Activated T-cell treated with anti-CD3 and anti-CD28 coated beads, Interleukin-2, amount 50 U/mL, for 72 hours (primary cell): ENCODE measurements at places on chromosomes 12 and 14.

- DNase-seq: no peak
Observed at GRCh38 chr12:2082321-2082720, 29.5 kb downstream of the CACNA1C start.

GRCh38 chr14:36617824-36618223 lies 35.4 kb upstream of the NKX2-8 start:
- DNase-seq: no peak

DNA sequence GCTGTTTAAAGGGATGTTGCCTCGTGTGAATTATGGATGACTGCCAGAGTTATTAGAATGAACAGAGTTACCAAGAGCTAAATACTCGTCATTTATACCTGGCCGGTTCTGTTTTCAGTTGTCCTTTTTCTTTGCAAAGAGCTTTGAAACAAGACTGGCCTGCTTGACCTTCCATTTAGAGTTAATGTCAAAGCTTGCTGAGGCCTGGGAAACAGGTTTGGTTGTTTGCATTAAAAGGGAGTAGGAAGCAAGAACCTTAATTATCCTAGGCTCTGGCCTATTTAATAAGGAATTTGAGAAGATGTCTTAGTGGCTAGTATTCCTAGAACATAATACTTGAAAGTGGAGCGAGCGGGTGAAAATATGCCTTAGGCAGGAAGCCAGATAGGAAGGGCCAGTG lies 233.3 kb downstream of the CACNA1C start:
- no peak for DNase-seq

DNA sequence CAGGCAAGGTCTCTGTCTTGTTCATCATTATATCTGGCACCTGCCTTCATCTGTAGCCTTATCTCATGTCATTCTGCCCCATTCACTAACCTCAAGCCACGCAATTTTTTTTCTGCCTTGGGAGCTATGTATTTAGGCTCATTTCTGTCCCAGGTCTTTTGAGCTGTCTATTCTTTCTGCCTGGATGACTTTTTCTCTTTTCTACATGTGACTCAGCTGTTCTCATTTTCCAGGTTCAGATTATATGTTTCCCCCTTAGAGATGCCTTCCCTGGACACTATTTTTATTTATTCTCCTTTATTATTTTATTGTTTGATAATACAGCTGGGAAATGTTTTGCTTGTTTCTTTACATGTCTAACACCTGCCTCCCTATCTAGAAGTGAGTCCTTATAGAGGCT lies 737.4 kb upstream of the TBX3 start:
- DNase-seq: no peak

DNA sequence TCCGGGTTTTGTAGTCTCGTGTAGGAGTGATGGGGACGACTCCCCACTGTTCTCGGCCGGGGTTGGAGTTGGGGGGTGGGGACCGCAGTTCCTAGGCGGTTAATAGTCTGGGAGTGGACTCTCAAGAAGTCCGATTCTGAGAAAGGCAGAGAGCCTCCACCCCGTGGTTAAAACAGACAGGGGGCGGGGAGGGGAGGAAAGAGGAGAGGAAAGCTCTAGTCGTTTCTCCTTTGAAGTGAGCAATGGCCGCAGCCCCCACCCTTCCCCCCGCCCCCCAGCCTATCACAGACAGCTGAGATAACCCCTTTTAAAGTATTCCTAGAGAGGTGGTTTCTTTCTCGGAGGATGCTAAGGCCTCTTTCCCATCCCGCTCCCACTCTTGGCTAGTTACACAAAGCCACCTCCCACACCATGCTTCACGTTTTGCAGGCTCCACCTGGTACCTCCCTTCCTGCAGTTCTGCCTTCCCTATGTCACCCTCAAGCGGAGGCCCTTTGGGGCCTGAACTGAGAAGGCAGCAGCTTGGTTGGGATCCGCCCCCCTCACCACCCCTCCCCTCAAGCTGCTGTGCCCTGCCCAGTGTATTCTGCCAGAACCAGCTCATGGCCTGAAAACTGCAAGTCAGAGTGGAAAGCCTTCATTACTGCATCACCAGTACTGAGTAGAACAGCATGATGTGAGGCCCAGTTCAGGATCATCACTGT lies 853 bp downstream of the USP5 start:
- peak; percentile 78 for DNase-seq

DNA sequence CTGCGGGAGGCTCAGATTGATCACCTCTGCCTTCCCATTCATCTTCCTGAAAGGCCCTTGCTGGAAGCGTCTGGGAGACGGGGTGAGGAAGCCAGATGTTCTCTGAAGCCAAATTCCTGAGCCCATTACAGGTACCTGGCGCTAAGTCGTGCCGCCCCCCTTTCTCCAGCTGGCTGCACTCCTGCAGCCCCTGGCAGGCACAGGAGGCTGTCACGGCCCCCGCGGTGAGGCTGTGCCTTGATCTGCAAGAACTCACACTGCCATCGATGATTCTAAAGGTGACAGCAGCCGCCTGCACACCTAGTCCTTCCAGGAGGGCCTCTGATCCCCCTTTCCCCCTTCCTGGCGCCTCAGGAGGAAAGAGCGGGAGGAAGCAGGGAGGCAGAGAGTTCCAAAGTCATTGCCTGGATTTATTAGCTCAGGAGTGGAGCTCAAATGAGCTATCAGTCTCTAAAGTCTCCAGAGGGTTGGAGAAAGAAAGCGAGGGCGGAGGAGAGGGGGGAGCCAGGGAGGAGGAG lies 106.9 kb downstream of the RFLNA start:
- DNase-seq: no peak

DNA sequence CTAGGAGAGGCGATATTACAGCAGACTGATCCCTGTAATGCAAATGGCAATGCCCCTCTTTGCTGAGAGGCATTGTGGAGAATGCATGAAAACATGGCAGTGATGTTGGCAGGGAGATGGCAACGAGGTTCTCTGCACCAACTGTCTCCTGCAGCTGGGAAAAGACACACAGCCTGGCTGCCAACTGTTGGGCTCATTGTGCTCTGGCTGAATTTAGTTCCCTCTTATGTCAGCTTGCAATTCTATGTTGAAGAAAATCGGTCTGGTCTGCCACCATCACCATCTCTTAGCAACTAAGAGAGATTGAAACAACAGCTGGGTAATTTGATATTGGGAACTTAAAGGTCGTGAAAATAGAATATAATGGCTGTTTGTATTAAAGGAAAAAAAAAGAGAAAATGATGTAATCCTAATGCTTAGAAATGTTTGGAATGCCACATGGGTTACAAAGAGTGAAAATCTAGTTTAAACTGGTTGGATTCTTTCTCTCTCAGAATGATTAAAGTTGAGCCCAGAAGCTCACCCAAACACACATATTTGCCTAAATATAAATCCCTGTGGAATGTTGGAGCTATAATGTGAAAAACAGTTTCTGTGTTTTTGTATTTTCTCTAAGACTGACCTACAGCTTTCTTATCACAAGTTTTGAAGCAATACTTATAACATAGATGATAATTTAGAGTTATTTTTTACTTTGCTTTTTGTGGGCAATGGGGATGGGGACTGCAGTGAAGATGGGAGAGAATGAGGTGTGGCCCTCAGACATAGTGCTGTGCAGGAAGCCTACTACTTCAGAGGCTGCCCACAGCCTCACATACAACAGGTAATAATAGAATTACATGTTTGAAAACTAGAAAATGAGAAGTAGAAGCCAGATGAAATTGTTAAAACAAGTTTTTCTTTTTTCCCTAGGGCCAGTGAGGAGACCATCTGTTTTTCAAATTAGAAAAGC lies 143.7 kb downstream of the AKAP6 start:
- no peak for DNase-seq

DNA sequence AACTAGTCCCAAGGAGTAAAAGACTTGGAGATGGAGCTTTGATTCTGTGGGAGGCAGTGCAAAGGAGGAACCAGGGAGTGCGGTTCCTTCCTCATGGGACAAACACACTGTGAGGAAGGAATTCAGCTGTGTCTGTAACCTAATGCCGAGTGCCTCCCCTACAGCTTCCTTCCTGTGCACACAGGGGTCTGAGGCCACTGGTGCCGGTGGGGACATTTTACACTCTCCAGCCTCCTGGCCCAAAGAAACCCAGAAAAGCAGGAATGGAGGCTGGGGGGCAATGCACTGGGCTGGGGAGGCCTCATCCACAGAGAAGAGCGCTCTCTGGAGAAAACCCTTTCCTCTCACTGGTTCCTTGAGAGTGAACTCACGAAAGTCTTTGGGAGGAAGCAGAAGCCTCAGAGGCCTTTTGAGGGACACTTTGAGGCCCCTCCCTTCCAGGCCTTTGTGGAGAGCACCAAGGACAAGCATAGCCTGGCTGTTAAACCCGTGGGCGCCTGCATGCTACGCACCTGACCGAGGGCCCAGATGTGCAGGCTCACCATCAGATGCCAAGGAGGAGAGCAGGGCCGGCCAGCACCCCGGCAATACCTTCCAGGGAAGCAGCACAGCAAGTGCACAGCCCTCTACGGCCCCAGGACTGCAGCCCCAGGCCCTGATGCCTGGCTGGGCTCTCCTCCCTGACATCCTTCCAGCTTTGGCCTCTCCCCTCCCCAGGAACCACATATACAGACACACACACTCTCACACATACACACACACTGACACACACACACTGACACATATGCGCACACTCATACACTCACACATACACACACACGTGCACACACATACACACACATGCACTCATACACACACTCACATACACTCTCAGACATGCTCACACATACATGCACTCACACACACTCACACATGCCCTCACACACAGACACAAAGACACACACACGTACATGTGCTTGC lies 52.0 kb downstream of the NFKBIA start:
- no peak for DNase-seq

- no peak for DNase-seq
Observed at GRCh38 chr14:22096514-22096895, 422.9 kb upstream of the OR4E1 start.
